ENCODE measurements at places on chromosomes 3 and 15. TPM values are rescaled to one million over a fixed set of nuclear protein-coding genes. Genes with fewer than 3 reads are reported as not detected.

The DAZL gene
- not detected for polyA plus RNA-seq

The MESP2 gene
- 0.22 TPM for polyA plus RNA-seq

The DNAJA4 gene
- 77.5 TPM for polyA plus RNA-seq

The MUC20 gene
- polyA plus RNA-seq, result 6.6 TPM

The CD47 gene
- polyA plus RNA-seq, result 45.8 TPM

The GALNT15 gene
- 1.3 TPM for polyA plus RNA-seq

The TRIM42 gene
- not detected for polyA plus RNA-seq

The ISLR gene
- 152 TPM for polyA plus RNA-seq

GRCh38 chr3:4615750-4616149, 122.6 kb downstream of the ITPR1 start:
- peak; percentile 35 for DNase-seq

- DNase-seq, result no peak
Measured at GRCh38 chr3:24139463-24140412, 194.7 kb downstream of the NR1D2 start.

- DNase-seq, result no peak
Measured at GRCh38 chr15:61651267-61651666, 409.0 kb downstream of the VPS13C start.

GRCh38 chr3:117836296-117836695, 1126.7 kb downstream of the TUSC7 start:
- no peak for DNase-seq

DNA sequence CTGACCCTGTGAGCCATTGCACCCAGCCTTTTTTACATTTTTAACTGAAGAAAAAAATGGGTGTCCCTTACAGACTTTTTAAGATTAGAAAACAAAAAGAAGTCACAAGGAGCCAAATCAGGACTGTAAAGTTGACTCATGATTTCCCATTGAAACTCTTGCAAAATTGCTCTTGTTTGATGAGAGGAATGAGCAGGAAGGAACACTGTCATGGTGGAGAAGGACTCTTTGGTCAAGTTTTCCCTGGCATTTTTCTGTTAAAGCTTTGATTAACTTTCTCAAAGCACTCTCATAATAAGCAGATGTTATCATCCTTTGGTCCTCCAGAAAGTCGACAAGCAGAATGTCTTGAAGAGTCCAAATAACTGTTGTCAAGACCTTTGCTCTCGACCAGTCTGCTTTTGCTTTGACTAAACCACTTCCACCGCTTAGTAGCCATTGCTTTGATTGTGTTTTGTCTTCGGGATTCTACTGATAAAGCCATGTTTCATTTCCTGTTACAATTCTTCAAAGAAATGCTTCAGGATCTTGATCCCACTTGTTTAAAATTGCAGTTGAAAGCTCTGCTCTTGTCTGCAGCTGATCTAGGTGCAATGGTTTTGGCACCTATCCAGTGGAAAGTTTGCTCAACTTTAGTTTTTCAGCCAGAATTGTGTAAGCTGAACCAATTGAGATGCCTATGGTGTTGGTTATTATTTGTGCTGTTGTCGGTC, 369.4 kb downstream of the MAGI1 start:
- DNase-seq, result no peak

DNA sequence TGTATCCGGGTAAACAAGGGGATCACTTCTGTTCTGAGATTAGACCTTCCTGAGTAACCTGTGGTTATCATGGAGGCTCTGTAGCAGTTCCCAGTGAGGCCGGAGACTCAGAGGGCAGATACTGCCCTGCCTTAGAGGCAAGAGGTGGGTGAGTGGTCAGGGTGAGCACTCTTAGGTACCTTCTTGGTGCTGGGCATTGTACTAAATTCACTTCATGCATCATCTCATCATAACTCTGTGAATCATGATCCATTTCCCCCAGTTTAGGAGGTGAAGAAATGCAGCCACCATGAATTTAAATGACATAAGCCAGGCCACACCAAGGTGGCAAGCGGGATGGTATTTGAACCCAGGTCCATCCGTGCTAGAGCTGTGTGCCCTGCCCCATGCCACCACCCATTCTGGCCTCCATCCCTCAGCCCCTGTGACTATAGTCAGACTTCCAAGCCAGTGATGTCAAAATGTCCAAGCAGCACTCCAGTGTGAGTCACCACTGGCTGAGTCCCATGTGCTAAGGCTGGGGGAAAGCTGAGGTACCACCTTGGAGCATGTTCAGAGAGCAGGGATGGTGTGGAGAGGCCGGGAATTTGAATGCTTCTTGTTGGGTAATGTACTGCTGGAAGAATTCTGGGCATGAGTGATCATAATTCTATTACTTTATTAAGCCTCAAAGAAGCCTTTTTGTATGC, 88.8 kb downstream of the EPHB1 start:
- no peak for DNase-seq

GRCh38 chr15:59413577-59413976, 24.4 kb upstream of the FAM81A start:
- no peak for DNase-seq

- peak; percentile 71 for DNase-seq
Measured at GRCh38 chr15:65791335-65792137, 557 bp downstream of the DENND4A start.

GRCh38 chr15:51697163-51697562, 15.9 kb downstream of the SCG3 start:
- DNase-seq, result no peak

- no peak for DNase-seq
Measured at GRCh38 chr3:45865563-45865962, 20.8 kb upstream of the CCR9 start.

GRCh38 chr3:172094621-172095557, 55.5 kb downstream of the FNDC3B start:
- DNase-seq, result no peak

DNA sequence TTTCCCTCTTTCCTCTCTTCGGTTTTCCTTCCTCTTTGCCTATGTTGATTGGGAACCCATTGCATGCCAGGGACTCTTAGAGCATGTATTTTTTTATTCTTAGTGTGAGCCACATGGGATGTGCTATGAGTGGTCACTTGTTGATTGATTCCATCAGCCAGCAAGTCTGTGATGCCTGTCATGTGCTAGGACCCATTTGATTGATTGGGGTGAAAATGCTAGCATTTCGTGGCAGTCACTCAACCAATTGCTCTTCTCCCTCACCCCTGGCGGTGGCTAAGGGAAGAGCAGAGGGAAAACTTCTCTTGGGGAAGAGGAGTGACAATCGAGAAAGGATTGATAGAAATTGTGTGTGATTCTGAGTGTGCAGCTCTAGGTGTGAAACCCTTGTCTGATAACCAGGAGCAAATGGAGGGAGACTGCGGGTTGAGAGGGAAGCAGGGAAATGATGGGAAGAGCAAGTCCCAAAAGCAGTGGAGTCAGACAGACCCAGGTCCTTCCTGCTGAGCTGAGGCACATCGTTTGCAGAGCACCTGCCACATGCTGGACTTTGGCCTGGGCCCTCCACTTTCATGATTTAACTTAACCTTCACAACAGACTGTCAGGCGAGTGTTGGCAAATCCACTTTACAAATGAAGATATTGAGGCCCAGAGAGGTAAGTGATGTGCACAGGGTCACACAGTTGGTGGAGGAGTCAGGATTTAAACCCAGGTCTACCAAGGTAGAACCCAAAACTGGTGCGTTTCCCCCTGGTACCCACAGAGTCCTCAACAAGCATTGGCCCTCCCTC, 40.0 kb downstream of the SLC6A11 start:
- DNase-seq, result no peak

GRCh38 chr3:194691481-194692283, 6.0 kb downstream of the FAM43A start:
- DNase-seq, result no peak

GRCh38 chr3:68207327-68207726, 552.9 kb upstream of the SUCLG2 start:
- no peak for DNase-seq

GRCh38 chr3:71587958-71588357, 4.4 kb upstream of the FOXP1 start:
- no peak for DNase-seq

DNA sequence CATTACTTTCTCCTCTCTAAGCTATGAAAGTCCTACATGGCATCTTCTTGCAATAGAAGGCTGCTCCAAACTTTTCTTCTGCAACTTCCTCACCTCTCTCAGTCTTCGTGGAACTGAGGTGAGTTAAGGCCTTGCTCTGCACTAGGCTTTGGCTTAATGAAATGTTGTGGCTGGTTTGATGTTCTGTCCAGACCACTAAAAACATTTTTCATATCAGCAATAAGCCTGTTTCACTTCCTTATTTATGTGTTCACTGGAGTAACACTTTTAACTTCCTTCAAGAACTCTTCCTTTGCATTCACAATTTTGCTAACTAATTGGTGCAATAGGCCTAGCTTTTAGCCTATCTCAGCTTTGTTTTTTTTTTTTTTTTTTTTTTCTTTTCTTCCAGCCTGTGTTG, 335.3 kb upstream of the NECTIN3 start:
- DNase-seq, result no peak

DNA sequence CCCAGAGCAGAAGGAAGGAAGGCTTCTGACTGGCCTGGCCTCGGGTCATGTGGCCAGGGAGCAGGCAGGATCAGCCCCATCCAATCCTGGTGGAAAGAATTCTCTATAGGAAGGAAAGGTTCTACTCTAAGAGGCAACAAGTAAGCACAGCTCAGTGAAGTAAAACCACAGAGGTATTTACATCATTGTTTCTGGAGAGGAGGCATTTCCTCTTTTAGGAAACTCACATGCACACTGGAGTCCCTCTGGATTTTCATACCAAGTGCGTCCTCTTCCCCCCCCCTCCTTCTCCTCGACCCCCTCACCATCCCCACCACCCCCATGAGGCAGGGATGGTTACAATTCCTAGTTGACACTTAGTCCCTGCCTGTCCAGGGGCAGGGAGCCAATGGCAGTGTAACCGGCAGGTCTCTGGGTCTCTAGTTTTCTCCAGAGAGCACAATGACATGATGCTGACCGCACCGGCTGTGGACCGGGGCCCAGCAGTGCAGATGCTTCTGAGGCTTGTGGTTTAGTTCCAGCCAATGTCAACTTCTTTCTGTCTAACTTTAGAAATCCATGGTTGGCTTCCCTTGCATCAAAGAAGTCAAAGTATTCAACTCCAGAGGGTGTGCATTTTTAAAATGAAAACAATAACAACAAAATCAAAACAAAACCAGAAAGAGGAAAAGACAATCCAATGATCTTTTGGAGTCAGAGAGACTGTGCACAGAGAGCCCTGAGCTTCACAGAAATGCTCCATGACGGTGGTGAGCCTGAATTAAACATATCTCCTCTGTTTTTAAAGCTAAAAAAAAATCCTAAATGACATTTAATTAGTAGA, 230.3 kb upstream of the TLE3 start:
- DNase-seq, result peak; percentile 72

DNA sequence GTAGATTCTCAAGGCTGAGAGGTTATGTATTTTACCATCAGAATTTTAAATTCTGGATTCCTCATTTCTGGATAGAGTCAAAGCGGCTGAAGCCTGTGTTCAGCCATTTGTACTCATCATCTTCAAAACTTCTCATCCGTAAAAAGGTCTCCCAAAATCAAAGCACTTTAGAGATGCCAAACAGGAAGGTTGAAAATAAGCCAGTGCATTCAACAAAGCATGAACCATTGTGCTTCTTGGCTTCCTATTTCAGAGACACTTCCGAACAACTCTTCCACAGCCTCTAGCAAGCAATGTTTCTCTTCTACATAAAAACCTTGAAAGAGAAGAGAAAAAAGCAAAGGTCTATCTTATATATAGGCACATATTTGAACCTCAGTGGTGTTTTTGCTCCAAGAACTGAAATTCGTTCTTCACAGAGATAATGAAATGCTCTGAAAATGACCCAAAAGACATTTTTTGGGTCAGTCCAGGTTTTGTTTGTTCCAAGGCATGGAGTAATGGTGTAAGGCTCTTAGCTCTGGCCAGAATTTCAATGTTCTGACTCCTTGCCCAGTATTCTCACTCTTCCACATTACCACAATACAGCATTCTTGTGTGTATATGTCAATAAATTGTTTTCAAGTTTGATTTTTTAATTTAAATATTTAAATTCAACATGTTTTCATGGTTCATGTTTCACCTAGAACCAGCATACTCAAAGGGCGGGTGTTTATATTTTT, 163.1 kb downstream of the STAC start:
- no peak for DNase-seq

DNA sequence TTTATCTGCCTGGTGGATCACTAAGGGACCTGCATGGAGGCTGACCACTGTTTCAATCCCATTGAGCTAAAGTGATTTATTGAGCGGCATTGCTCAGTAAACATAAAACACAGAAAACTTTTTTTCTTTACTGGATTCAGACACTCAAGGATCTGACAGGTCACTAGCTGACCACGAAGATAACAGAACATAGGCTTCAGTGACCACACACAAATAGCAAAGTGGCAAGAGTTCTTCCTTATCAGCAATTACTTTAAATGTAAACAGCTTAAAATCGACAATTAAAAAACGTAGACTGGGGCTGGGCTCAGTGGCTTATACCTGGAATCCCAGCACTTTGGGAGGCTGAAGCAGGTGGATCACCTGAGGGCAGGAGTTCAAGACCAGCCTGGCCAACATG, 48.7 kb downstream of the STAG1 start:
- no peak for DNase-seq

DNA sequence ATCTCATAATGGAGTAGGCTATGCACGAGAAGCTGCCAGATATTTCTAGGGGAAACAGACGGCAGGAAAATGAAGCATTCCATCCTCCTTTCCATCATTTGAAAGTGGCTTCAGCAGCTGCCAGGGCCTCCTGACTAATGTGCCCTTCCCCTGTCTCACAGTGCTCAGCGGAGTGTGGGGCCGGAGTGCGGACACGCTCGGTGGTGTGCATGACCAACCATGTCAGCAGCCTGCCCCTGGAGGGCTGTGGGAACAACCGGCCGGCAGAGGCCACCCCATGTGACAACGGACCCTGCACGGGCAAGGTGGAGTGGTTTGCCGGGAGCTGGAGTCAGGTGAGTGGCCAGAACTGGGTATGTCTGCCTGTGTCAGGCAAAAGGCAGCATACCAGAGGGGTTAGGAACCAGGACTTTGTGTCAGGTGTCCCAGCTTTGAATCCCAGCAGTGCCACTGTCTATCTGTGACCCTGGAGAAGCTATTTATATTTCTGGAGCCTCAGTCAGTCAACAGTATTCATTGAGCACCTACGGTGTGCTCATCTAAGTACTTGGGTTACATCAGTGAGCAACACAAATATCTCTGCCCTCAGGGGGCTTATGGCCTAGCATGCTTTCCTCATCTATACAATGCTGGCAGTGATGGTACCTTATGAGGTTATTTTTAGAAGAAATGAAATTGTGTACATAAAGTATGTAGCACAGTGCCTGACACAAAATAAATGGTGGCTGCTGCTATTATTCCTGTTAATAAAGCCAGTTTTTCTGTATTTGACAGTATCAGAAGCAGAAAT, 52.4 kb upstream of the NR2E3 start:
- DNase-seq, result no peak

DNA sequence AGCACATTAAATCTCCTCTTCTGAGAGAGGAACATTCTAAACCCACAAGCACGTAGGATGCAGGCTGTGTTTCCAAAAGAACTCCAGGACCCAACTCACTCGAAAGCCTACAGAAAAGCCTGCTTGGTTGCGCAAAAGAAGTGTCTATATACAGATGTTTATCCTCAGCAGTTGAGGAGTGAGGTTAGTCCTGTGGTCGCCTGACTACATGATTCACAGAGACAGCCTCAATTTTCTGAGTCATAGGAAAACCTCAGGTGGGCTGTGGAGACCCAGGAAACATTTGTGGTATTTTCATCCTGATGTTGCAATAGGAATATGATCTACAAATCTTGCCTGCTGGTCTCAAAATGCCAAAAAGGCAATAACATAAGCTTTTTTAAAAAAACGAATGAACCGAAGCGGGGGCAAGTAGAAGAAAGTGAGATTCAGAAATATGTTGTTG, 183.8 kb upstream of the THRB start:
- no peak for DNase-seq

- DNase-seq, result no peak
Measured at GRCh38 chr15:89144491-89144890, 56.2 kb downstream of the ABHD2 start.

GRCh38 chr3:35596335-35596995, 42.9 kb upstream of the ARPP21 start:
- DNase-seq, result no peak
